ENCODE measurements at places on chromosomes 2 and 18. TPM values are rescaled to one million over a fixed set of nuclear protein-coding genes. Genes with fewer than 3 reads are reported as not detected.

DNA sequence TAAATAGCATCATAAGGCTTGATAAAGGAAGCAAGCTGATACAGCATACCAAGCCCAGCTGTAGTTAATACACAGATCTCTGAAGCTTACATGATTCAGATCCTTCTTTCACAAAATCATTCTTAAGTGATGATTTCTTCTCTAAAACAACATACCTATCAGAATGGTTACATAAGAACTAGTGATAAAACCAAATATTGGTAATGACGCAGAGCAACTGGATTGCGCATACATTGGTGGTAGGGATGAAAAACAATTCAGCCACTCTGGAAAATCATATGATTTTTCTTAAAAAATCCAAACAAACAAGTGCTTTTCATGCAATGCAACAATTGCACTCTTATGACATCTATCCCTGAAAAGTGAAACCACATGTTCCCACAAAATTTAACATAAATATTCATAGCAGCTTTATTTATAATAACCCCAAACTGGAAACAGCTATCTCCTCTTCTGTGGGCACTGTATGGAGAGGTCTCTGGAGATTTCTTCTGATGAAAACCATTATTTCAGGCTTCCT, 153.6 kb upstream of the DSEL start:
- no peak for DNase-seq

GRCh38 chr2:218471982-218472381, 53.1 kb downstream of the VIL1 start:
- DNase-seq, result no peak

DNA sequence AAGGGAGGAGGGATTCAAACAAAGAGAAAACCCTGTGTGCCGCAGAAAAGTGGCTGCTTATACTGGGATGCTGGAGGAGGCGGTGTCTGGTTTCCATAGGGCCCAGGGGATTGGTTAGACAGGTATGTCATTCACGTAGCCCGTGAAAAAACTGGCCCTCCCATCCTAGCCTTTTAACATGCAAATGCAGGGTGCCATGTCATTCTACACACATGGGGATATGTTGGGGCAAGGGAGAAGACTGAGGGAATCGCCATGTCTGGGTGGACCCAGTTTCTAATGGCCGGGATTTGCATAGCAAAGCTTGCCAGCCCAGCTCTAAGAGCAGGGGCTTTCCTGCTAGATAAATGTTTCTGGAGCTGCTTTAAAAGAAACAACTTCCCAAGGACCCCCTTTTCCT, 8.2 kb upstream of the RNU2-63P start:
- no peak for DNase-seq

DNA sequence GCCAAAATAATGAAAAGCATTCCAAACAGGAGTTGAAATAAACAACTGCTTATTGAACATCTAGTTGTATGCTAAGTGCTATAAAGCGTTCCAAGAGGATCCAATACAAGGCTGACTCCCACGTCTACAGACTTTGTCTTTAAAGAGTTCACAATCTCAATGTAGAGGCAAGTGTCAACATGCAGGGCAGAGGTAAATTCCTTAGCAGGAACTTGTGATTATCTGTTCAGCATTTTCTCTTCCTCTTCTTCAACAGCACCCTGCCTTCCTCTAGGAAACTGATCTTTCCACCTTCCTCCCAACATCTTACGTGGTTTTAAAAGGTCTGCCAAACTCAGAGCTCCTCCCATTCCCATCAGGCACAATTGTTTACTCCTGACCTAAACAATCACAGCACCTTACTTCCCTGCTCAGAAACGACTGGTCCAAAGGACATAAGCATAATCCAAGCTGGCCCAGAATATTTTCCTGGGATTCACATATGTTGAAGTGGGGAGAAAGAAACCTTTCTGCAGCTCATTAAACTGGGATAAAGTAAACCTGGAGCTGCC, 83.9 kb downstream of the ITSN2 start:
- no peak for DNase-seq

GRCh38 chr2:239035997-239036731, 188.3 kb downstream of the TWIST2 start:
- DNase-seq, result no peak

DNA sequence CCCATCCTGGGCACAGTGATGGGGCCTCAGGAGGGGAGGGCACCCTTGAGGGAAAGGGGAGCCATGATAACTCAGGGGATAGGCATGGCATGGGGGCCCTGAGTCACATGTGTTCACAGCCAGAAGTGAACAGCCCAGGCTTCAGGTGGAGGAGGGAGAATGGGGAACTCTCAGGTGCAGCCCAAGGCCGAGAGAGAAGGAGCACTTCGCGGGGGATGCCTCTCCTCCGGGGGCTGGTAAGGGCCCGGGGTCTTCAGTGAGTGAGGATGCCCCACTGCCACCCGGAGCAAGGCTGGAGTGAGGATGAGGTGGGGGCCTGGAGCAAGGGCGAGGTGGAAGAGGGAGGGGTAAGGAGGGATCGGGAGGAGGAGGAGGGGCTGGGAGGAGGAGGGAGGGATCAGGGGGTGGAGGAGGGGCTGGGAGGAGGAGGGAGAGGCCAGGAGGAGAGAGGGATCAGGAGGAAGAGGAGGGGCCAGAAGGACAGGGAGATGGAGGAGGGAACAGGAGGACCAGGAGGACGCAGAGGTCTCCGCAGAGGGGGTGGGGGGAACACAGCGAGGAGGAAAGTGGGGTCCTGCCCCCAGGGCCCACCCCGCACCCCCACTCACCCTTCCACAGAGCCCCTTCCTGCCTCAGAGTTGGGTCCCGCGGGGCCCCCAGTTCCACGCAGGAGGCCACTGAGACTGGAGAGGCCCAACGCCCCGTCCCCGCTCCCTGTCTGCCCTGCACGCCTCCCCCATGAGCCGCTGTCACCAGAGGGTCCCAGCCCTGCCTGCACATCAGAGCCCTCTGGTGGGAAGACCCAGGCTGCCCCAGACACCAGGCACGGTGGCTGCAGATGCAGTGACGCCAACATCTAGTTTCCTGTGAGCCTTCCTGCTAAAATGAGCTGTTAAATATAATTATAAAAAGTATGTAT, 42.8 kb downstream of the RAMP1 start:
- DNase-seq, result no peak

- no peak for DNase-seq
Measured at GRCh38 chr18:35411625-35412351, 34.7 kb upstream of the ZNF396 start.

DNA sequence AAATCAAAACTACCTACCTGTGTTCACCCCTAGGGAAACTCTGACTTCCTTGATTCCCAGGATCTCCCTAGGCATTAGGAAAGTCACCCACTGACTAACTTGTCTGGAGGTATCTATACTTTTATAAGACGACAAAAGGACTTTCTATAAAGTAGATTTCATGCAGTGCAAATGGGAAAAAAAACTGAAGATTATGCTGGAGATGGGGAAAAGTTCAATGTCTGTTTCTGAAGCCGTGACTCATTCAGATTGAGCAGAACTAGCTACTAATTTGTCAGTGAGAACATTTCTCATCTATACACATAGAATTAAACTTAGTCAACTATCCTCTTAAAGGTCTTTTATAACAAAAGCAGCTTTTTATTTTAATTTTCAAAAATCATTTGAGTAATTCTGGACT, 6.0 kb downstream of the SEPTIN10 start:
- DNase-seq, result no peak

DNA sequence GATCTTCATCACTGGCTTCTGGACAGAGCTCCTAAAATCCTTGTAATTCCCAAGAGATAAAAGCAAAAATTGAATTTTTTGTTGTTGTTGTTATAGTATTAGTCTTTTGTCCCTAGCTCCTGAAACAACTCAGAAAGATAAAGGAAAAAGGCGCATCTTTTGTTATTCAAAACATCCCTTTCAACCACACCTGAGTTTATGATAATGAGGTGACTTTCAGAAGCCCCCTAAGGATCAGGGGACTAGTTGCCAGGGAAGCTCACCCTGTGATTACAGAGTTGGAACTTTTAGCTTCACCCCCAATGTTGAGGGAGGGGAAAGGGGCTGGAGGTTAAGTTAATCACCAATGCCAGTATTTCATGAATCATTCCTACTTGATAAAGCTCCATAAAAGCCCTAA, 10.3 kb upstream of the CERKL start:
- DNase-seq, result no peak

- no peak for DNase-seq
Measured at GRCh38 chr2:236054125-236054524, 114.1 kb downstream of the GBX2 start.

GRCh38 chr2:161353543-161353942, 45.3 kb downstream of the PSMD14 start:
- no peak for DNase-seq

DNA sequence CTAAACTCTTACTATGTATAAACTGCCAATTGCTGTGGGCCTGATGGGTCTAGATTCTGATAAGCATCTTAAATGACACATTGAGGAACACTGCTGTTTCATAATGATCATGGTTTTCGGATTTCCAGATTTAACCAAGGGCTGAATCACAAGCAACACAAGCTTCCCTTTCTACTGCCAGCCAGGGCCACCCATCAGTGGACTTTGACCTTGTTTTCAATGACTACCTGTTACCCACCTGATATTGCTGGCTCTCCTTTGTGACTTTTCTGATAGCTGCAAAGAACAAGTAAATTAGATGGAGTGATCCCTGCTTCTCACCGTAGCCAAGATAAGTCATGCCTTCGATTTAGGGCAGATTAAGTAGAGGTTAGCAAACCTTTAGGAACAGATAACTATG, 259.0 kb downstream of the PAX3 start:
- no peak for DNase-seq

DNA sequence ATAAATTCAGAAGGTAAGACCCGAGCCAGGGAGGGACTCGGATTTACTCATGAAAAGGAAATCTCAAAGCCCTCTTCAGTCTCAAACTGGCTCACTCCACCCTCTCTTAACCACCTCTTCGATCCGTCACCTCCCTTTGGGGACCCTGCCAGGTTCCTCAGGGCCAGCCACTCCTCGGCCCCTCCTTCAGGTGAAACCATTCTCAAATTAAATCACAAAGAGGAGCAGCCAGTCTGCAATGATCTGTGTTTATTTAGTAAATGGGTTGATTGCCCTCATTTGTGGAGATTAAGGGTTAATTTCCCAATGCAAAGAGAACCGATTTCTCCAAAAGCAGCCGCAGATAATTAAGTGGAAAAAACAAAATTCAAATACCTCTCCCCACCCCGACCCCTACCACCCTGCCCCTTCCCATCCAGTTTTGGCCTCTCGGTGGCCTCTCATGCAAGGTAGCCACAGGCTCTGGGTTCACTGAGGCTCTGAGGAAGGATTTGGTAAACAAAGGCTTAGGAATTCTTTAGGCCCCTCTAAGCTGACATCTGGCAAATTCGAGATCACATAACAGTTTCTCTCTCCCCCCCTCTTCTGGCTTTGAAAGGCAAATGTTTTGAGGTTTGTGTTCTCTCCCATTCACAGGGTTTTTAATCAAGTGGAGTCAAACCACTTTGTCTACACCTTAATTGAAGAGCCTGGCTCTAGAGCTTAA, 10.3 kb upstream of the FZD7 start:
- no peak for DNase-seq

DNA sequence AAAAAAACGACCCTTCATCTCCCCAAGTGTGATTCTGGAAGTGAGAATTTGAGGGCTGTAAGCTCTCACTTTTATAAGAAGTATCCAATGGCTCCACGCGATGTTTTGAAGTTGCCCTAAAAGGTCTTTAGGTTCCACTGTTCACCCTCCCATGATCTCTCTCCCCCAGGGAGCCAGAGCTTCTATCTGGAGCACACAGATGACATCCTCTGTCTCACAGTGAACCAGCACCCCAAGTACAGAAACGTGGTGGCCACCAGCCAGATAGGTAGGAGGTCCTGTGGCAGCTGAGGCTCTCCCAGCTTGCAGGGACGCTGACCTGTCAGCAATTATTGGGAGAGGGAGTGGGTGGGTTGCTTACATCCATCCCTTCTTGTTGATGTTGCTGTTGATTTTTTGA, 97.8 kb downstream of the RTN4 start:
- no peak for DNase-seq

DNA sequence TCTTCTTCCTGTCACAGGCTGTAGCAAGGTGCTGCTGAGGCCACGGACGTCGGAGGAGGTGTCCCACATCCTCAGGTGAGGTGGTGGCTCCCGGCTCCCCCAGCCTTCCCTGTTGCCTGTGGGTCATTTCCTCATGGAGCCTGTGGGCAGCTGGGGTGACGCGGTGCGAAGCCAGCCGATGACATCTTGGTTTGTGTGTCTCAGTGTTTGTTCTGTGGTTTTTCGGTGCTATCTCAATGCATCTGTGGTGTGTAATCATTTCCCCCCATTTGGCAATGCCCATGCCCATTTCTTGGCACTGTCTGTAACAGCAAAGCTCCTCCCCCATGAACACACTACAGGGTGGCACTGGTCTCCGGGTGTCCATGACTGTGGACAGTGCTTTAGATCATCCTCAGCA, 6.6 kb downstream of the D2HGDH start:
- no peak for DNase-seq

- no peak for DNase-seq
Measured at GRCh38 chr2:154370873-154371272, 327.6 kb upstream of the KCNJ3 start.

GRCh38 chr18:74400813-74401212, 56.3 kb downstream of the DIPK1C start:
- no peak for DNase-seq

DNA sequence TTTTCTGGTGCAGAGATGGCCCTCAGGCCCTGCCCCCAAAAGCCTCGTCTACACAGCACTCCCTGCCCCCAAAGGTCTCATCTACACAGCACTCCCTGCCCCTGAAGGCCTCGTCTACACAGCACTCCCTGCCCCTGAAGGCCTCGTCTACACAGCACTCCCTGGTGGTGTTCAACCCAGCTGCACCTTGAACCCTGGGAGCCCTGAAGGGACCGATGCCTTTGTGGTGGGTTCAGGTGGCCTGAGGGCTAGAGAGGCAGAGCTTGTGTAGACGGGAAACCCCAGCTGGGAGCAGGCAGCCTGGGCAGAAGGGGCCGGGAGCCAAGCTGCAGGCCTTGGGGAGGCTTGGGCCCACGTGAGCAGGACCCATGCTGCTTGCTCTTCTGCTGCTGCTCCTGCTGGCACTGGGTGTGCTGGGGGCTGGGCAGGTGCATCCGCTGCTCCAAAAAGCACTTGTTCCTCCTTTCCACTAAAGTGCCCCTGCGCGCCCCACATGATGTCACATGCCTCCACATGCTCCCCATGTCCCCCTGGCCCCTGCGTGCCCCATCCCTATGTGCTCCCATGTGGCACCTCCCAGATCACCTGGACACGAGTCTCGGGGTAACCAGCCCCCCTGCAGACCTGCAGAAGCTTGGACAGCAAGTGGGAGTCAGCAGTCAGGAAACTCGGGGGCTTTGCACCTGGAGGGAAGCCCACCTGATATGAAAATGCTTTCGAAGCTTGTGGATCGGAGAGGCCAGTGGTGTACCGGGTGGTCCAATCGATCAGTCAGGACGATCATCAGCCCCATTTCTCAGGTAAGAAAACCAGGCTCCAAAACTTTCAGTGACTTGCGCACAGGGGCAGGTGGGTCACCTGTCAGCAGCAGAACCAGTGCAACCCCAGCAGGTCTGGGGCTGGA, 94.9 kb upstream of the CTDP1 start:
- DNase-seq, result no peak

The BIN1 gene
- 76.5 TPM for total RNA-seq

The ASPRV1 gene
- not detected for total RNA-seq

The OXER1 gene
- total RNA-seq, result not detected

The UGT1A4 gene
- total RNA-seq, result not detected

The KCNG3 gene
- 7.1 TPM for total RNA-seq

The VAMP5 gene
- 47.5 TPM for total RNA-seq

The ALPG gene
- 0.03 TPM for total RNA-seq

The SLC40A1 gene
- total RNA-seq, result not detected

The FNDC4 gene
- total RNA-seq, result 2.2 TPM

The PPIL3 gene
- 30.4 TPM for total RNA-seq
